Ammon's horn (tissue), 1 donor: ENCODE measurements at places on chromosomes 3 and 15.

DNA sequence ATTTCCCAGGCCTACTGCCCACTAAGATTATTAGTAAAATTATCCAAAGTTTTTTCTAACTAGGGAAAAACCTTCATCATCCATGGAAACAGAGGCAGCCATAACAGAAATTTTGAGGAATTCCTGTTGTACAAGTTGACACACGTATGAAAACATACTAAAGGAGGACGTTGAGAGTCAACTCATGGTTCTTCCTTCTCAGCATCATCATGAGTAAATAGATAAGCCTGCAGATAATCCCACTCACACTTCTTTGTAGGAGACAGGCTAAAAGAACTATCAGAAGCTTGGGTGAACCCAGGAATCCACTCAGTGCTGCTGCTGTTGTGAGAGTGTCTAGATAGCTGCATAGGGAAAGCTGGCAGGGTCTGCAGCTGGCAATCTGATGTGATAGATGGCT lies 694.8 kb upstream of the NR2F2 start:
- DNase-seq: no peak

- DNase-seq: no peak
Measured at GRCh38 chr3:37347941-37348340, 173.6 kb upstream of the LRRFIP2 start.

- no peak for DNase-seq
Measured at GRCh38 chr15:100994597-100995446, 75.7 kb downstream of the LRRK1 start.

GRCh38 chr3:157330206-157330605 lies 106.4 kb upstream of the PTX3 start:
- DNase-seq: no peak

- DNase-seq: no peak
Measured at GRCh38 chr3:152857082-152857481, 22.2 kb downstream of the P2RY1 start.

DNA sequence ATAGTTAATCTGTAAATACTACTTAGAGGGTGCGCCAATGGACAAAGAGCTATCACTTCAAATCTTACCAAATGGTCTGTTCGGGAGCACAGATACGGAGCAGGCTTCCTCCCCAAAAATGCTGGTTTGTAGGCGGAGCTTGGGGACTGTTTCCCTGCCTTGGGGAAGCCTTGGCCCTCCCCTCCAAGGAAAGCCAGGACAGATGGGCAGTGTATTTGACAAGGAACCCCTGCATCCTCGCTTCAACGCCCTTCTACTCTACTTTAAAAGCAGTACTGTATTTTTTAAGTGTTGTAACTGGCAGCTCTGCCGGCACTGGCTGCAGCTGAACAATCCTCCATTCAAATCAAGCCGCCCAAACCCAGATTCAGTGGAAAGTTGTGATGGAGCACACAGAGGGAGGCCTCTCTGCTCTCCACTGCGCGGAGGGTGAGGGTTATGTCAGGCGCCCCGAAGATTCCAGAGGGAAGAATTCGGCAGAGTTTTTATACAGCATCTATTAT lies 83.1 kb upstream of the FNDC3B start:
- peak; percentile 32 for DNase-seq

DNA sequence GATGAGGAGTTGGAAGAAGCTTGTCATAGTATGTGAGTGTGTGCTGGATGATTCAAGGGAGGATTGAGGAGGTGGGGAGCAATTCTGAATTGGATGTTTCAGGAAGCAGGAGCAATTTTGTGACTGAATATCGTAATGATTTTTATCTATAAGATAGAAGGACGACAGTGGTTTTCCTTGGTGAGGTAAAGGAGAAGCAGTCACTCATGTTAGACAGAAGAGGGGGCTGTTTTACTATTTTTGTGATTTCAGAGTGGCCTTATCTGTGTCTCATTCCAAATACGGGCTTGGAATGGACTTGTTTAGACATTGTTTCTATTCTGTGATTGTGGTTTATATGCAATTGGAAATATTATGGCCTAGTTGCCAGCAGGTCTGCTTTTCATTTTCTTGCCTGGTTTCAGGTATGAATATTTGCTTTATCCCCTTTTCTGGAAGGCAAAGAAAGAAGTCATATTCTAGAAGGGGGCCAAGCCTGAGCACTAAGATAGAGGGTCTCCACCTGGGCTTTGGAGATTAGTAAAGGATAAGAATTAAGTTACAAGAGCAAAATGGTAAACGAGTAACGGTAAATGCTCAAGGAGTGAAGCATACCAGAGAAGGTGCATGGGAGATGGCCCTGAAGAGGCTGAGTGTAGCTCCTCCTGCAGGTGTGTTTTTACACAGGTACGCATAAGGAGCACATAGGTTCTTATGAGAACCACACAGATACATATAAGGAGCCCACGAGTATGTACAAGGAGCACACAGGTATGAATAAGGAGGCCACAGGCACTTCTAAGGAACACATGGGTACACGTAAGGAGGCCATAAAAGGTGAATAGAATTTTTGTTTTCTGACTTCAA lies 124.6 kb upstream of the KCNAB1 start:
- peak; percentile 5 for DNase-seq

- no peak for DNase-seq
Measured at GRCh38 chr15:93347986-93348385, 259.0 kb upstream of the RGMA start.

- peak; percentile 61 for DNase-seq
Measured at GRCh38 chr15:89395461-89395871, 60.8 kb upstream of the POLG start.

DNA sequence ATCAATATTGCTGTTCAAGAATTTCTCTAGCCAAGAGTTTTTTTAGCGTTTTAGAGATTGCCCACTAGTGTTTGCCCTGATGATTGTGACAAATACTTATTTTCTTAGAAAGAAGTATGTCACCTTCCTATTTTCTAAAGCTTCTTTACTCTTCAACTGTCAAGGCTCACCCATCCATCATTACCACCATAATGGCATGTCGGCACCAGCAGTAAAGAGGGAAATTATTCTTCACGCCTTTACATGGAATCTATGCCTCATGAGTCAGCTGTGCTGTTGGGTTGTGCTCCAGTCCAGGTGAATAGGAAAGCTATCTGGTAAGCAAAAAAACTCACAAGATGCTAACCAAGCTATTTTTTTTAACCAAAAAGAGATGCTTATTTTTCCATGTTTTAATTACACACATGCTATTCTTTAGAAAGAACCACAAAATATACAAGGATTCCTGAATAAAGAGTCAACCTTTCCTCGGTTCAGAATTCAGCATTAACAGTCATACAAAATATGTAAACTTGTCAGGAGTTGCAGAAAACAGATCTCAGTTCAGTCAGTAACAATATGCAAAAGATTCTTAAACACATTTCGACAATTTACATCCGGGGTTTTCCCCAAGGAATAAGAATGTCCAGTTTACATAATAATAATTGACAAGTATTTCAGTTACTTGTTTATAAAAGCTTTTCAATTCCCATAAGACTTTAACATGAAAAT lies 128.0 kb downstream of the ATP8B4 start:
- no peak for DNase-seq

GRCh38 chr3:158846803-158847451 lies 45.1 kb downstream of the MFSD1 start:
- DNase-seq: no peak

GRCh38 chr3:9828801-9829755 lies 14.7 kb downstream of the RPUSD3 start:
- DNase-seq: no peak

DNA sequence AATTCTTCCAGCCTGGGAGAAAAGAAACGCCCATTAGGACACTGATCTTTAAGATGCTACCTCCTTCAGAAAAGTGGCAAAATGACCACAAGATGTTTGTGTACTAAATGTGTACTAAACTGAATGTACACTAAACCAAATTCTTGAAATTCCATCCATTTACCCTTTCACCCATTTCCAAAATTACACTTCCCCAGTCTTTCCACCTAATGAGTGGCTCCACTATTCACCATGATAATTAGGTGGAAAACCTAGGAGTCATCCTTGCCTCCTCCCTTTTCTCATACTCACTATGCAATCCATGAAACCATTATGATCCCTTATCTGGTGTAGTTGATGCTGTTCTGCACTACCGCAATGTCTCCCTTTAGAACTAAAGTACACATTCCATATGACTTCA lies 452.1 kb upstream of the THBS1 start:
- DNase-seq: no peak

DNA sequence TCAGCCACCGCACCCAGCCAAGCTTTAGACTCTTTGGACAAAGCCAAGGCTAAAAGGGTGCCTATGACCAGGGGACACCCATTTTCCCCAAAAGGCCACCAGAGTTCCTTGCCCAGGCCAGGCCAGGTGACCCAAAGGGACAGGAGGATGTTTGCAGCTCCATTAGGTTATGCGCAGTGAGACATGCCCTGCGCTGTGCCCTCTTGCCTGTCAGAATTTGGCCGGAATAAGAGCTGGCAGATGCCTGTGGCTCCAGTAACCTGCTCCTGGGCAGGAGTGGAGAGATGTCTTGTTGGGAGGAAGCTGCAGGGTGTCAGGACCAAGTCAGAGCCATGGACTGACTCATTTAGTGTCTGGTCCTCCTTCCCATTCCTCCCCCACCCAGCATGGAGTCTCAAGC lies 20.5 kb downstream of the DNASE1L3 start:
- DNase-seq: no peak

DNA sequence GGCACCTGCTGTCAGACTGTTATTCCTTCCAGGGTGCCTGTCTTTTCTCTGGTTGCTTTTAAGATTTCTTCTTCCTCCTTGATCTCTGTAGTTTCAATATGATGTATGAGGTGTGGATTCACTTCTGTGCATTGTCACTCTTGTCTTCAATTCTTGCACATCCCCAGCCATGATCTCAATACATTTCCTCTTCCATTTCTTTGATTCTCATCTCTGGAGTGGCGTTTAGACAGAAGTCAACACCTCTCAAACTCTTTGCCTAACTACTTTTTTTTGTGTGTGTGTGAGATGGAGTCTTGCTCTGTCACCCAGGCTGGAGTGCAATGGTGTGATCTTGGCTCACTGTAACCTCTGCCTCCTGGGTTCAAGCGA lies 224.4 kb upstream of the LYSMD4 start:
- no peak for DNase-seq

DNA sequence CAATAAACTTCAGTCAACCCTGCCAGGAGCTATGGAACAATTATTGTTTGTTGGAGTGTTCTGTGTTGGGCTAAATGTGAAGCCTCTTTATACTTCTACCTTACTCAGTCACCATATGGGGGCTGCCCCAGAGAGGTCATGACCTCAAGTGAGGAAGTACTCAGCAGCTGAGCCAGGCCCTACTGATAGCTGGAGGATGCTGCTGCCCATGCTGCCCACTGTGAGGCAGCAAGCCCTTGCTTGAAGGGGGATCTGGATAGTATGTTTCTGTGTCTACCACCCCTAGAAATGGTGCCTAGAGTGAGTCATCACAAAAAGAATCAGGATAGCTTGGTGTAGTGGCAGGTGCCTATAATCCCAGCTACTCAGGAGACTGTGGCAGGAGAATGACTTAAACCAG lies 4.5 kb upstream of the RPL24 start:
- DNase-seq: no peak

DNA sequence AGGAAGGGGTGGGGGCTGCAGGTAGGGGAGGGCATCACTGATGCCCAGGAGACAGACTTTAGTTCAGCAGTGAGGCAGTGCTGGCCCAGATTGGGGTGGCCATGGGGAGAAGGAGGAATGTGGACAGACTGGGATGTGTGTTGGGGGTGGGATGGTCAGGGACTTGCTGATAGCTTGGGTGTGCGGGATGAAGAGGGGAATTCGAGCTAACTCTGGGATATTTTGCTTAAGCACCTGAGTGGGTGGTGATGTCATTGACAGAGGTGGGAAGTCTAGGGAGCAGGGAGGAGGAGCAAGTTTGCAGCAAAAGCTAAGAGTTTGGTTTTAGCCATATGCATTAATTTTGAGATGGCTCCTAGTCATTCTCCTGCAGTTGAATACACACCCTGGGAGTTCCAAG lies 207.5 kb downstream of the RPLP1 start:
- no peak for DNase-seq

- peak; percentile 77 for DNase-seq
Measured at GRCh38 chr3:47324278-47324865, 41.6 kb downstream of the KLHL18 start.

- no peak for DNase-seq
Measured at GRCh38 chr3:129006864-129007263, 5.8 kb downstream of the EFCC1 start.

DNA sequence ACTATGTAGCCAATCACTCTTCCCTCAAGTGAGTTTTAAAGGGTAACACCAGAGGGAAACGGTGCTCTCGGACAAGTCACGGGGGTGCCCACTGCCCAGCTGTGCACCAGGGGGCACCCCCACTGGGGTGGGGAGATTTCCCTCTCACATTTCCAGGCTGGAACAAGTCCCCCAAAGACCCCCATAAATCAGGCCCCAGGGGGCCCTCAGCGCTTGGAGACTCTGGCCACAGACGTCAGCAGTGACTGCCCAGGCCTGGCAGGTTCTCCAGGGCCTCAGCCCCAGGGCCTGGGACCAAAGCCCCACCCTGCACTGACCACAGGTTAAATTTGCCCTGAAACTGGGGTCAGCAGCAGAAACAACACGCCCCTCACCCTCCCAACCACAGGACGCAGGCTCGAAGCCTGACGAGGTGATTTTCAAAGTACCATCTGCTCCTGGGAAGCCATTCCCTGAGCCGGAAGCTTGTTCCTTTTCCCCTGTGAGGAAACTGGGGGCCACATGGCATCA lies 17.0 kb downstream of the XXYLT1 start:
- DNase-seq: no peak

DNA sequence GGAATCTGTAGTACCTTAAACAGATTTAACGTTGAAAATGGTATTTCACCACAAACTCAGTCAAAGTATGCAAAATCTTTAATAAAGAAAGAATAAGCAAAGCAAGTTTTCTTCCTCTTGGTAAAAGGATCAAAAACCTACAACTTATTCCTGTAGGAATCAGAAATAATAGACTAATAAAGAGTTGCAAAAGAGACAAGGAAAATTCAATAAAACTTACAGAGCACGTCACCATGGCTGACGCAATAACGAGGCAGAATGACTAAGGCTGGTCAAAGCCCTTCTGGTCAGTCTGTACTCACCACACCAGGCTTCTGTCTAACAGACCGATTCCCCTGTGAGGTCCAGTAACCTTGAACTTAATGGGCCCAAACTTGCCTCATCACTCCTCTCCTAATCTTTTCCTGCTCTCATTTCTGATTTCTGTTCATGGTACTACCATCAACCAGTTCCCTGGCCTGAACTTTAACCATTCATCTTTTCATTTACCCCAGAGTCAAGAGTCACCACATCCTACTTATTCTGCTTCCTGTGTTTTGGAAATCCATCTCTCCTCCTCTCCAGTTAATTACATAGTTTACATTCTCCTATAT lies 5.0 kb downstream of the MASP1 start:
- DNase-seq: no peak
